ENCODE measurements at places on chromosomes 11 and 22. TPM values are rescaled to one million over a fixed set of nuclear protein-coding genes. Genes with fewer than 3 reads are reported as not detected.

The OR51I1 gene
- total RNA-seq, result not detected

The SPON1 gene
- total RNA-seq, result 1.4 TPM

The DYNC2H1 gene
- total RNA-seq, result 2.3 TPM

The CTR9 gene
- total RNA-seq, result 45.9 TPM

The ETS1 gene
- total RNA-seq, result 345 TPM

The OR8B3 gene
- not detected for total RNA-seq

The SAA4 gene
- total RNA-seq, result not detected

The FUT4 gene
- 4.7 TPM for total RNA-seq

The C22orf15 gene
- total RNA-seq, result 0.62 TPM

The IRAG1 gene
- total RNA-seq, result not detected

The KRTAP5-10 gene
- not detected for total RNA-seq

The NXF1 gene
- 356 TPM for total RNA-seq

The TRIM29 gene
- not detected for total RNA-seq

The KCNK4 gene
- not detected for total RNA-seq

The CCDC73 gene
- not detected for total RNA-seq

The RAB38 gene
- total RNA-seq, result 0.64 TPM
